ENCODE measurements at places on chromosomes 6 and 20.
A peak's percentile ranks its signal among the peaks of the same experiment; 100 is the strongest.

- no peak for DNase-seq
These were observed 4.6 kb upstream of the ENPP1 start for GRCh38 chr6:131803007-131803769.

DNA sequence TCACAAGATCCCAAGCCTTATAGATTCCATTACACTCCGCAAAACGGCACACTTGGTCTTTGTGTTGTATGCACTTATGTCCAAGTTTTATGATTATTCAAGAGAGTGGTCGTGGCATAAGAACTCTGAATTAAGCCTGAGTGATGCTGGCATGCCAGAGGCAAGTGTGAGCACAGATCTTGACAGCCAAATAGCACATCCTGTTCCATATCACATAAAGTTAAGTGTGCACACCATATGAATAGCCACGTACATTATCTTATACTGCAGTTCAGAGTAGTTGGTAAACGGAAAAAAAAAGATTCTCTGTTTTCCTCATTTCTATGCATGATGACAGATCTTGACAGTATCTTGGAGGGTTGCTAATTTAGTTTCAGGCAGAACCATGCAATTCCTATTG lies 727.3 kb upstream of the FLRT3 start:
- DNase-seq, result no peak

- no peak for DNase-seq
These were observed 4.1 kb downstream of the CCDC170 start for GRCh38 chr6:151497905-151498304.

DNA sequence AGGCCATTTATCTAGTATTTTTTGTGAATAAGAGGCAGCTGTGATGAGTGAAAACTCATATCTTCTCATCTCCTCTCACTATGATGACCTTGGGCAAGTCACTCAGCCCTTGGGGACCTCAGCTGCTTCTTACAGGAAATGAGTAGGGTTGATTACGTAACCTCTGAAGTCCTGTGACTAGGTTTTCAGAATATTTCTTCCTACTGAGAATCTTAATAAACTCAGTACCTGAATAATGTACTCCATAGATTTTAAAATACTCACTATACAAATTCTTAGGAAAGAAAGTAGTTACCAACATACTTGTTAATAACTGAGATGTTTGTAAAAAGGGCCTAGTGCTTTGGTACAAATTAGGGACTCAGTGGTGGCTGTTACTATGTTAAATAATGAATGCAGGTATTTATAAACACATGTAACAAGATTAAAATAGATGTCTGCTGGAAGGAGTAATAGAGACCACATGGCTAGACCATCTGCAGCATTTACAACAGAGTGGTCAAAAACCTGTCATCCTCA lies 60.9 kb downstream of the RPRD1B start:
- DNase-seq, result peak; percentile 88

GRCh38 chr20:6613280-6613861 lies 154.1 kb upstream of the BMP2 start:
- DNase-seq, result no peak

Data from RPMI7951 (cell line).